ENCODE measurements at places on chromosomes 5 and 9. TPM values are rescaled to one million over a fixed set of nuclear protein-coding genes. Genes with fewer than 3 reads are reported as not detected.

DNA sequence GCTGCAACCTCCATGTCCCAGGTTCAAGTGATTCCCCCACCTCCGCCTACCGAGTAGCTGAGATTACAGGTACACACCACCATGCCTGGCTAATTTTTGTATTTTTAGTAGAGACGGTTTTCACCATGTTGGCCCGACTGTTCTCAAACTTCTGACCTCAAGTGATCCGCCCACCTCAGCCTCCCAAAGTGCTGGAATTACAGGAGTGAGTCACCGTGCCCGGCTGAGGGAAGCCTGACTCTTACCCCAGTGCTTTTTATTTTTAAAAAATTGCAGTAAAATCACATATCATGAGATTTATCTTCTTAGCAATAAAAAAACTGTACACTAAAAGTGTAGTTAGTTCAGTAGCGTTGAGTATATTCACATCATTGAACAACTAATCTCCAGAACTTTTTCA lies 105.3 kb downstream of the SLIT3 start:
- no peaks in the 10 kb centered on the region for H3K4me1 ChIP-seq
- H3K4me3 ChIP-seq, result no peak overlapping the region
- no peak for DNase-seq
- no peaks in the 10 kb centered on the region for H3K36me3 ChIP-seq

The CYLC2 gene
- not detected for total RNA-seq

- peaks cover 26% of the 10 kb centered on the region for H3K27me3 ChIP-seq
- DNase-seq, result no peak
- H3K27ac ChIP-seq, result no peak overlapping the region
- H3K4me3 ChIP-seq, result no peak overlapping the region
Measured at GRCh38 chr9:90095682-90096081, 490.9 kb downstream of the GADD45G start.

GRCh38 chr9:72925126-72925789 lies 27.6 kb downstream of the ALDH1A1 start:
- H3K4me1 ChIP-seq, result no peaks in the 10 kb centered on the region
- no peaks in the 10 kb centered on the region for H3K27me3 ChIP-seq
- peaks cover 14% of the 10 kb centered on the region for H3K36me3 ChIP-seq
- no peak overlapping the region for H3K27ac ChIP-seq

DNA sequence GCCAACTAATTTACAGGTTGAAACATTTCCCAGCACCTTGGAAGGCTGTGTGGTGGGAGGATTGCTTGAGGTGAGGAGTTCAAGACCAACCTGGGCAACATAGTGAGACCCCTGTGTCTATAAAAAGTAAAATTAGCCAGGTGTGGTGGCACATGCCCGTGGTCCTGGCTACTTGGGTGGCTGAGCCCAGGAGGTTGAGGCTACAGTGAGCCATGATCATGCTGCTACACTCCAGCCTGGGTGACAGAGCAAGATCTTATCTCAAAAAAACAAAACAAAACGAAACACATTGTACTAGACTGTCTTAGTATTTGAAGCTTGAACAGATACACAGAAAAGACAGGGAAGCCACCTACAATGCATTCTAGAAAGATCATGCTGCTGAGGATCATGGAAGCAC lies 2.8 kb upstream of the HSDL2 start:
- no peak for DNase-seq
- no peak overlapping the region for H3K27ac ChIP-seq
- no peaks in the 10 kb centered on the region for H3K27me3 ChIP-seq
- no peak overlapping the region for H3K4me3 ChIP-seq
- H3K4me1 ChIP-seq, result peaks cover 17% of the 10 kb centered on the region

DNA sequence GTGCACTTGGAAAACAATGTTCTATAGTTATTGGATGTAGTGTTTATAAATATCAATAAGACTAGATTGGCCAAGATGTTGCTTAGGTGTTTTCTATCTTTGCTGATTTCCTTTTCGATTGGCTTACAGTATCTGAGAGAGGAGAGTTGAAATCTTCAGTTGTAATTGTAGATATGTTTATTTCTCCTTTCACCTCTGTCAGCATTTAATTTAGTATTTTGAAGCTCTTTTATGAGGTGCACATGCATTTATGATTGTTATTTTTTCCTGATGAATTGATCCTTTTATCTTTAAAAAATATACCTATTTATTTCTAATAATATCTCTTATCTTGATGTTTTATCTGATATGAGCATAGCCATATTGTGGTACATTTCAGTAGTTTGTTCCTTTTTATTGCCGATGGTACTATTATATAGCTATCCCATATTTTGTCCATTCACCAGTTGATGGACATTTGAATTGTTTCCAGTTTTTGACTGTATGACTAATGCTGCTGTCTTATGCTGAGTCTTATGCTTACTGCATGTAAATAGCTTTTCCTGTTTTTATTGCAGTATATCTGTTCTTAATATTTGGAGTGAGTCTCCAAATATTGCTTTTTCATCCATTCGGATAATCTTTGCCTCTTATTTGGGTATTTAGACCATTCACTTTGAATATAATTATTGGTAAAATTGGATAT lies 34.7 kb downstream of the ERCC6L2 start:
- peaks cover 6% of the 10 kb centered on the region for H3K36me3 ChIP-seq
- no peaks in the 10 kb centered on the region for H3K27me3 ChIP-seq
- no peaks in the 10 kb centered on the region for H3K4me1 ChIP-seq
- H3K27ac ChIP-seq, result no peak overlapping the region
- H3K4me3 ChIP-seq, result no peak overlapping the region

DNA sequence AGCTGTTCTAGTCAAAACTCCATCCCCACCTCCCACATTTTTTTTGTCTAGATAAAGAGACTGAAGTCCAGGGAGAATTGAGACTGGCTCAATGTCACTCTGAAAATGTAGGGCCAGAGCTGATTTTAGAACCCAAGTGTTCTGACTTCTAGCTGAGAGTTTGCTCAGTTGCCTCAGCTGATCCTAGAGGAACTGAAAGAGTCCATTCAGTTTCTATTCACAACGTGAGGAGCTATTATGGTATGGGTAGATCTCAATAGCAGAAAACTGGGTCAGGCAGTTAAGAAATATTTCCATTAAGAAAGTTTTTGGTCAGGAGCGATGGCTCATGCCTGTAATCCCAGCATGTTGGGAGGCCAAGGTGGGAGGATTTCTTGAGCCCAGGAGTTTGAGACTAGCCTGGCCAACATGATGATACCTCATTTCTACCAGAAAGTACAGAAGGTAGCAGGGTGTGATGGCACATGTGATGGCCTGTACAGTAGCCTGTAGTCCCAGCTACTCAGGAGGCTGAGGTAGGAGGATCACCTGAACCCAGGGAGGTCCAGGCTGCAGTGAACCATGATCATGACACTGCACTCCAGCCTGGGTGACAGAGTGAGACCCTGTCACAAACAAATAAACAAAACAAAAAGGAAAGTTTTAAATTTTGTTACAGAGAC lies 61.7 kb downstream of the GLRA1 start:
- no peaks in the 10 kb centered on the region for H3K36me3 ChIP-seq
- no peaks in the 10 kb centered on the region for H3K4me1 ChIP-seq
- no peak overlapping the region for H3K27ac ChIP-seq
- no peaks in the 10 kb centered on the region for H3K27me3 ChIP-seq
- H3K4me3 ChIP-seq, result no peak overlapping the region
- no peak for DNase-seq

DNA sequence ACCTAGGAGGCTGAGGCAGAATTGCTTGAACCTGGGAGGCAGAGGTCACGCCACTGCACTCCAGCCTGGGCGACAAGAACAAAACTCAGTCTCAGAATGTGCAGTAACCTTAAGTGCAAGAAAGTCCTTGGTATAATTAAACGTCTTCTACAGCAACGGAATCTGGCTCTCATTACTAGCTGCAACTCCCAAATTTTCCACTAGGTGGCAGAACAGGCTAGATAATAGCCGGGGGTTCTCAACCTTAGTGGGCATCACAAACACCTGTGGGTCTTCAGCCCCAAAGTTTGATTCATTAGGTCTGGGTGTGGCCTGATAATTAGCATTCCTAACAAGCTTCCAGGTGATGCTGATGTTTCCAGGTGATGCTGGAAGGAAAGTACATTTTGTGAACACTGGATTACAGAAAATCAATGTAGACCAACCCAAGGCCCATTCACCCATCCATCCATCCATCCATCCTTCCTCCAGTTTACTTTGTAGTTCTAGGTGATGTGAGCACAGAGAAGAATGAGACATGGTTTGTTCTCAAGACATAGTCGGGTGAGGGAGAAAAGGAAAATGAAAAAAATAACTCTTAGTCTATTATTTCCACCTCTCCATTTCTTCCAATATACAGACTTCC lies 37.3 kb downstream of the FBXW2 start:
- H3K36me3 ChIP-seq, result no peaks in the 10 kb centered on the region
- no peaks in the 10 kb centered on the region for H3K27me3 ChIP-seq
- peak overlapping the region; percentile 12 for H3K27ac ChIP-seq
- H3K4me3 ChIP-seq, result no peak overlapping the region
- no peaks in the 10 kb centered on the region for H3K4me1 ChIP-seq
- peak; percentile 63 for DNase-seq

The MYO10 gene
- total RNA-seq, result 88.0 TPM

DNA sequence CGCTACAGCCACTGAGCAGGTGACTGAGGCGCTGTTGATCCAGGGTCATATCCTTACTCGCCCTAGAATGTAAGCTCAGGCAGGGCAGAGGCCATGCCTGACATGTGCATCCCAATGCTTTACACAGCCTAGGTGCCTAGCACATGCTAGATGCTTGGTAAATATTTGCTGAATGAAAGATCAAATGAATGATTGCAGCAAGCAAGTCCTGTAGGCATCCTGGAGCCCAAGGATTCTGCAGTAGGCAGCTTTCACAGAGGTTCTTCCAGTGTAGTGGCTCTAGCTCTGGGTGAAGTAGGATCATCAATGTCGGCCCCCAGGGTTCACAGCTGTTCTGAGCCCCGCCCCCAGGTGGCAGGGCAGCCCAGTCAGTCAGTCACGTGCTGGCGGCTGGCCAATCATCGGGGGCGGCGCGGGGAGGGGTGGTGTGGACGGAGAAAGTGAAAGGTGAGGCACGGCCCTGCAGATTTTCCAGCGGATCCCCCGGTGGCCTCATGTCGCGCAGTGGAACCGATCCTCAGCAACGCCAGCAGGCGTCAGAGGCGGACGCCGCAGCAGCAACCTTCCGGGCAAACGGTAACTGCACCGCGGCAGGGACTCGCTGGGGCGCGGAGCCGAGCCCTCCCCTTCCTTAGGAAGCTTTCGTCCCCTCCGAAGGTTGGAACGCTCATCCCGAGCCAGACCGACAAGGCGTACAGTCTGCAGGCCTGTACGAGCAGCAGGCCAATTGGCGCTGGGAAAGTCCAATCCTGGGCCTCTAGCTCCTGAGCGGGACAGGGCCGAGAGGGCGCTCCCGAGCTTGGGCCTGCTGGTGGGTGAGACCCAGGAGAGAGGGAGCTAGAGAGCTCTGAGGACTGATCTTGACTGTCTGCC lies at the start of gene GALT:
Gene GALT, plus strand, starts transcription at position 465 of the 873 bp plus-strand sequence. Its CDS starts 30 bp downstream, at position 495.
- peak within 1 kb of the TSS; percentile 84 for H3K4me3 ChIP-seq
- H3K27ac ChIP-seq, result peak within 1 kb of the TSS; percentile 92
- H3K36me3 ChIP-seq, result peaks cover 8% of the 10 kb centered on the region
- peaks cover 29% of the 10 kb centered on the region for H3K4me1 ChIP-seq

Data from progenitor cell of endocrine pancreas (in vitro differentiated cells).